Dermis microvascular lymphatic vessel endothelial cell (primary cell): ENCODE measurements at places on chromosomes 3 and 15.

DNA sequence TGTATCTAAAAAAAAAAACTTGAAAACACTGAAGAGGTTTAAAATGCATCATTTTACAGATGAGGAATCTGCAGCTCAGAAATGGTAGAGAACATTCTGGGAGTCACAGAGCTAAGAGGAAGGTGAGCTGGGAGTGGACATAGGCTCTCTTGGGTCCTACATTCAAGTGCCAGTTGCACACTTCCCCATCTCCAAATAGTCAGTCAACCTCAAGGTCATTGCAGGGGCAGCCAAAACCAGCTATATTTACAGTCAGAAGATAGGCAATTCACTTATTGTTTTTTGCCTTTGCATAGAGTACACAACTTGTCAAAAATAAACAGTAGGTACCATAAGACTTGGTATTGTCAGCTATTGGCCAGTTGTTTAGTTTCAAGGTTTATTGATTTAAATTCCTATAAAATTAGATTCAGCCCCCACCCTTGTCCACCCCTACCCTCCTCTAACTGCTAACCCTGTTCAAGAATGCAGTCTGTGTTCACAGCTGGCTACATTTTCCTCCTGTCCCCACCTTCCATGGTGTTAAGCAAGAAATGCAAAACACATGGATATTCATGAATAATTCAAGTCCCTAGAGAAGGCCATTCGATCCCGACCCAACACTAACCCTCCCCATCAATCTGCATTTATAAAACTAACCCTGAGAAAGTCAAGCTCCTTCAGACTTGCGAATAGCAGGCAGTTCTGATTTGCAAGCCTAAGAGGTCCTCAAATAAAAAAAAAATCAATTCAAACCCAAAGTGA is 567.0 kb upstream of the MCTP2 start:
- DNase-seq = no peak

DNA sequence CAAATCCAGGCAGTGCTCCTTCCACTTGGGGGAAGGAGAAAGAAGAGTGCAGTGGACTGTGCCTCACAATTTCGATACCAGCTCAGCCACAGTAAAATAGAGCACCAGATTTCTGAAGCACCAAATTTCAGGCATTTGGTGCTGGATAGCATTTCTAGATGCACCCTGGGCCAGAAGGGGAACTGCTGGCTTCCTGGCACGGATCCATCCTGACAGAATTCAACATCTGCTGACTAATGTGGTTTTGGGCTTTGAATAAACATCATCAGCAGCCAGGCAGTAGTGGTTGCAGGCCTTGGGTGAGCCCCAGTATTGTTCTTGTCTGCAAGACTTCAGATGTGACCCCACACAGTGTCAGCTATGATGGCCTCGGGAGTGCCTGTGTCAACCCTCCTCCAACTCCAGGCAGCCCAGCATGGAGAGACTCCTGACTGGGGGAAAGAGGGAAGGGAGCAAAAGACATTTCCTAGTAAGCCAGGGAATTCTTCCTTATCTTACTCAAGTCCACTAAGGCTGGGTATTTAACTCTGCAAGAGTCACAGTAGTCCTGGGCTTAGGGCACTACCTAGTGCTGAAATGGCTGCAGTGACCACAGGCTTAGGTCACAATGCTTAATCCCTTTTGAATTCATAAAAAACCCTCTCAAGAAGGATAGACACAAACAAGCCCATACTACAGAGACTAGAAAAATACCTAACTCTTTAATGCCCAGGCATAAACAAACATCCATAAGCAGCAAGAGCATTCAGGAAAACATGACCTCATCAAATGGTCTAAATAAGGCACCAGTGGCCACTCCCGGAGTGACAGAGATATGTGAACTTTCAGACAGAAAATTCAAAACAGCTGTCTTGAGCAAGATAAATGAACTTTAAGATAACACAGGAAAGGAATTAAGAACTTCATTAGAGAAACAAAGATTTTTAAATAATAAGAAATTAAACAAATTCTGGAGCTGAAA is 74.7 kb downstream of the SPATA16 start:
- no peak for DNase-seq

GRCh38 chr3:61354604-61355003 is 103.4 kb upstream of the FHIT start:
- DNase-seq = no peak

GRCh38 chr3:72432246-72432645 is 416.0 kb downstream of the SHQ1 start:
- DNase-seq = no peak

GRCh38 chr15:33328106-33328505 is 17.3 kb downstream of the RYR3 start:
- no peak for DNase-seq

GRCh38 chr15:90421527-90421926 is 33.5 kb downstream of the IQGAP1 start:
- no peak for DNase-seq

GRCh38 chr3:38150780-38151528 is 12.5 kb downstream of the MYD88 start:
- DNase-seq = no peak

- DNase-seq = no peak
Observed at GRCh38 chr3:53773611-53774368, 72.4 kb downstream of the CHDH start.

DNA sequence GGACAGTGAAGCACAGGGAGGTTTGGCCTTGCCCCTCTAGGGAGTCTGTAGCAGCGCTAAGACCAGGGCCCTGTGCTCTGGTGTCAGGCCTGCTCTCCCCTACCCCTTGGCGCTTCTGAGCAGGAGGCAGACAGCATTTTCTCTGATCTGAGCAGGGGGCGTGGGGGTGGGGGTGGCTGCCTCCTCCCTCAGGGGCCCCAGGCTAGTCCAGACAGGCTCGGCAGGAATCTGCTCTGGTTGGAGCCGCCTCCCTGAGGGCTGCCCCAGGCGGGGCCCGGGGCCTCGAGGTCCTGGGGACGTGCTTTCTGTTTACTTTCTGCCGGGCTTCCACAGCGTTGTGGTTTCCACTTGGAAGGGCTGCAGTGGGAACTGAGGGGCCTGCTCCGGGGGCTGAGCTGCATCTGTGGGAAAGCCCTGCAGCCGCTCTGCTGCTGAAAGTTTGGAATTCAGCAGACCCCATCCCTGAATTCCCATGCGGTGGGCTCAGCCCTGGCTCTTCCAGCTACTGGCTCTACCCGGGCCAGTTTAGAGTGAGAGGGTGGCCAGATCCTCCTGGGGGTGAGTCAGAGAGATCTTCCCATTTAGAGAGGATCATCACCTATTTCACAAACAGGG is 105.4 kb downstream of the LINGO1 start:
- no peak for DNase-seq

DNA sequence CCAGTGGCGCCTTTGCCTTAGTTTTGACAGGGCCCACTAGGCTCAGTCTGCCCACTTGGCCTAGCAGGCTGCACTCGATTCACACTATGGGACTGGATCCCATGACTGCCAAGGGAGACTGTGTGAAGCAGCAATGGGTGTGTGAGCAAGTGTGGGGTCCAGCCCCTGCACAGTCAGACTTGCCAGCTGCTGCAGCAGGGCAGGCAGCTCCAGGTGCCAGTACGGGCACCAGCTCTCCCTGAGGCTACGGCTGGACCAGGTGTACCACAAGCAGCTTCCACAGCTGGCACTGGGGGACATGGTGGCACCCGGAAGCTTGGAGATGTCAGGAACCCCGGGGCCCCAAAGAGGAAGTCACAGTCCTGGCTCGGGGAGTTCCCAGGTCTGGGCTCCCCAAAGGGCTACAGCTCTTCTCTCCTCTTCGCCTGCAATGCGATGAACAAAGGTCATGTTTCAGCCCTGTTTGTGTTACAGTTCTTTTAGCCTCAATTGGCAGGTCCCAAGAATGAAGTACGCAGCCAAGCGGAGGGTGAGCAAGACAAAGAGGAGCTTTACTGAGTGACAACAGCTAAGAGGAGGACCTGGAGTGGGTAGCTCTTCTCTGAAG is 67.1 kb downstream of the PIK3CB start:
- DNase-seq = no peak

DNA sequence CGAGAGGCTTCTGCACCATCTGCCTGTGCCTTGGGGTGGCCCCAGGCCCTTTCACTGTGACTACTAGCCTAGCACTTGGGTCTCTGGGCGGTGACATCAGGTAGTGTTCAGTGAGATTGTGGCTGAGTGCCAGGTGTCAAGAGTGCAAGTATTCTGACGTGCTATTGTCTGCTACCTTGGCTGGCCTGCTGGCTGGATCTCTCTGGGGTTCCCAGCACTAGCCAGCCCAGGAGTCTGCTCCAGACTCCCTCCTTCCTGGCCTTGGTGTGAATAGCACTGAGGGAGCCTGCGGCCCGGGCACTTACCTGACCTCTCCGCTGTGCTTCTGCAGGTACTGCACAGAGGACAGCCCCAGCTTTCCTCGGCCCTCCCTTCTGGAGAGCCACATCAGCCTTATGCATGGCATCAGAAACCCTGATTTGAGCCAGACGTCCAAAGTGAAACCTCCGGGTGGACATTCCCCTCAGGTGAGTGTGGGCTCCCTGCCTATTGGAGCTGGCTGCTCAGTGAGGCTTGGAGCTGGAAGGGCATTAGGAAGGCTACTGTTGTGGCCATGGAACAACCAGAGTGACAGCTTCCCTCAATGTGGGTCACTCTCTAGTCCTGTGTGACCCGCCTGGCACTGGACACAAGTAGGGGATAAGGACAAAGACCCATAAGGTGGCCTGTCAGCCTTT is 17.5 kb upstream of the ALPK3 start:
- DNase-seq = peak; percentile 7

- DNase-seq = no peak
Observed at GRCh38 chr3:124999317-124999716, 56.5 kb downstream of the HEG1 start.

DNA sequence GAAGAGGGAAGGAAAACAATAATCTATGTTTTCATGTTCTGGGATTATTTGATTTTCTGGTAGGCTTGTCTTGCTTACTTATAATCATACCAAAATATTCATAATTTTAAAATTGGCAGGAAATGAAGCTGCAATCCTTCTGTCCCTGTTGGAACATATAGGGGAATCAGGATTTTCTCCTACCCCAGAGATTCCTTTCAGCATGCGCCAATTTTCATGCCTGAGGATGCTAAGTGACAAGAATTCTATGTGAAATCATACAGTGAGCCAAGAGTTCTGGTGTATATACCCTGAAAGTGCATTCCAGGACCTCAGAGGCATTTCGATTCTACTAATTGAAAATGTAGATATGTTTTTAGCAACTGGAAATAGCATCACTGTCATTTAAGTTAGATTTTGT is 9.9 kb upstream of the CADPS start:
- no peak for DNase-seq

DNA sequence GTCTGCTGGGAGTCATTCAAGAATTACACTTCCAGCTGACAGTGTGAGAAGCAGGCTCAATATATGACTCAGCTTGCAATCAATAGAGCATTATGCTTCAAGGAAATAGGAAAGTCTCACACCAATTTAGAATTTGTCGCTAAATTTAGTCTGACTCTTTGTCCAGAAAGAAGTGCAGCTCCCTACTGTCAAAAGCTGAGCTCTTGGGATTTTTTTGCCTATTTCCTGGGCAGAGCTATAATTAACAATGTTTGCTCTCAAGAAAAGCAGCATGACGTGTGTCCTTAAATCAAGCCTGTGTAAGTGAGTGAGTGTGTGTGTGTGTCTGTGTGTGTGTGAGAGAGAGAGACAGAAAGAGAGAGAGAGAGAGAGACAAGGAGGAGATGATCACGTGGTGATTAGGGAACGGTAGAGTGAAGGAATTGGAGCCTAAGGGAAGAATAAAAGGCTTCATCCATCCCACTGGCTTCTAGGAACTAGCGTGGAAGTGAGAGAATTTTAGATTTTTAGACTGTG is 16.4 kb upstream of the SLC35G2 start:
- DNase-seq = no peak

GRCh38 chr3:145357453-145357852 is 803.5 kb downstream of the PLOD2 start:
- DNase-seq = no peak

- DNase-seq = no peak
Observed at GRCh38 chr3:177452831-177453450, 255.7 kb upstream of the TBL1XR1 start.

- no peak for DNase-seq
Observed at GRCh38 chr15:37143351-37143750, 43.0 kb upstream of the MEIS2 start.

- no peak for DNase-seq
Observed at GRCh38 chr15:75153565-75154276, 48.0 kb upstream of the C15orf39 start.

GRCh38 chr3:36372534-36372935 is 7.8 kb upstream of the STAC start:
- peak; percentile 54 for DNase-seq

GRCh38 chr3:100289339-100289738 is 28.5 kb downstream of the TBC1D23 start:
- peak; percentile 63 for DNase-seq

DNA sequence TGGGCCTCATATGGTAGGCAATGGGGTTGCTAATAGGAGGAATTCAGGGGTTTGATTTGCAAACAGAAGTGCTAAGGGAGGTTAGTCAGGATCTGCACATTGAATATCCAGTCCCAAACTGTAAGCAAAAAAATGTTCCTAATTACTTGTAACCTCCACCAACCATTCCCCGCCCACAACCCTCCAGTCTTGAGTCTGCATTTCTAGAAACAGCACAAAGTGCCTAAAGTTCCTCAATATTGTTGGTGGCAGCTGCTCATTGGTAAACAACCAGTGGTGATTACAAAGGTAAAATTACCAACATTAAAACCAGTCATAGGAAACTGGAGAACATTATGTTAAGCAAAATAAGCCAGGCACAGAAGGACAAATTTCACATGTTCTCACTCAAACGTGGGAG is 18.9 kb downstream of the HDC start:
- no peak for DNase-seq

DNA sequence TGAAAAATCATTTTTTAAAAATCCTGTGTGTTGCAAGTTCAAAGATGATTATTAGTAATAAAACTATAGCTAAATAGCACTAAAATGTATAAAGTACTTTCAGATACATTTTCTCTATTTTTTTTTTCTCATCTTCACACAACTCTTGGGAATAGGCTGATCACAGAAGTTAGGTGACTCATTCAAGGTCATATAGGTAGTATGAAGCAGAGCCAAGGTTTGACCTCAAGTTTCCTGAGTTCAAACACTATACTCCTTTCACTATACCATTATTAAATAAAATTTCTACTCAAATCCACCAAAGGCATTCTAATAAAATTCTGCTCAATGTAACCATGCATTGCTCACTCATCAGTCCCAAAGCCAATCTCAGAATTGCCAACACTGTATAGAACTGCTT is 21.3 kb downstream of the FRMD5 start:
- no peak for DNase-seq

DNA sequence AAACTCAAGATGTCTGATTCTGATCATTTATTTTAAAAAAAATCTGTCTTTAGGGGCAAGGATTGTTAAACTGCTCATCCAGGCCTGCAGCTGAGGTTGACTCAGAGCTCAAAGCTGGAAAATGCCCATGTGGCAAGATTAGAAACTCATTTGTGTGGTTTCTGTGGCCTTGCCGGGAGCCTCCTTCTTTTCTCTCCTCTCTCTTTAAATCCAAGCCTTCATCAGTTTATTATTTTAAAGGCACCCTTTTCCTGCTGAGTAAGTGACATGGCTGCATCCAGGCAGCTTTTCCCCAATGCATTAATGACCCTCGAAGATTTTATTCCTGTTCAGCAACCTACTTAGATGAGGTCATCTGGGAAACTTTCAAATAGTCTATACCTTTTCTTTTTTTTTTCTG is 221.3 kb upstream of the CDIN1 start:
- DNase-seq = no peak

- DNase-seq = no peak
Observed at GRCh38 chr3:118626453-118626852, 408.2 kb downstream of the IGSF11 start.

- no peak for DNase-seq
Observed at GRCh38 chr3:141546081-141546480, 59.3 kb downstream of the RASA2 start.

GRCh38 chr3:31895471-31895870 is 85.6 kb downstream of the OSBPL10 start:
- DNase-seq = no peak
